ENCODE measurements at places on chromosomes 1 and 21.

DNA sequence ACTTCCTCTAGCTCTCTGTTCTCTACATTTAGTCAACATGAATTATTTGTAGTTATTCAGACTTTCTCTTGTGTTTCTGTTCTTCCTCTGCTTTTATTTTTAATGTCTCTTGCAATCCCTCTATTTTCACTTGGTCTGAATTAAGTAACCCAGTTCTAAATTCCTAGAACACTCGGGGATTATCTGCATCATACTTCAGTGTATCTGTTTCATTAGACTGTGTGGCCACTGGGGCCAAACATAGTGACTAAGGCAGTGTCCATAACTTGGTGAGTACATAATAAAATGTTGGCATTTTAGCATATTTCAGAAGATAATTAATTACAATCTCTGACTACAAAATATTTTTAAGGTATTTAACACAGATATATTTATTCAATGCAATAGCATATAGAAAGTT lies 1087.2 kb upstream of the B3GALT2 start:
- no peak for DNase-seq

DNA sequence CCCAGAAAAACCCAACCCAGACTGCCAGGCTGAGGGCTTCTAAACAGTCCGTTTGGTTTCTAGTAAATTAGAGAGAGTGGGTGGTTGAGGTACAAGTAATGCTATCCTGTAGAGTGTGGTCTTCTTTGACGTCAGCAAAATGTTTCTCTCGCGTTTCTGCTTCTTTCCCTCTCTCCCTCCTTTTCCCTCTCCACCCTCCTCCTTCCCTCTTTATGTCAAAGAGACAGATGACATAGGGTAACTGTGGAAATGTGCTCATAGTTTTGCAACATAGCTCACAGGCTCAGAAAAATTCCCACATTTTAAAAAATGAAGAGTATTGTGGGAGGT lies 158.3 kb downstream of the TOMM20 start:
- DNase-seq: no peak

DNA sequence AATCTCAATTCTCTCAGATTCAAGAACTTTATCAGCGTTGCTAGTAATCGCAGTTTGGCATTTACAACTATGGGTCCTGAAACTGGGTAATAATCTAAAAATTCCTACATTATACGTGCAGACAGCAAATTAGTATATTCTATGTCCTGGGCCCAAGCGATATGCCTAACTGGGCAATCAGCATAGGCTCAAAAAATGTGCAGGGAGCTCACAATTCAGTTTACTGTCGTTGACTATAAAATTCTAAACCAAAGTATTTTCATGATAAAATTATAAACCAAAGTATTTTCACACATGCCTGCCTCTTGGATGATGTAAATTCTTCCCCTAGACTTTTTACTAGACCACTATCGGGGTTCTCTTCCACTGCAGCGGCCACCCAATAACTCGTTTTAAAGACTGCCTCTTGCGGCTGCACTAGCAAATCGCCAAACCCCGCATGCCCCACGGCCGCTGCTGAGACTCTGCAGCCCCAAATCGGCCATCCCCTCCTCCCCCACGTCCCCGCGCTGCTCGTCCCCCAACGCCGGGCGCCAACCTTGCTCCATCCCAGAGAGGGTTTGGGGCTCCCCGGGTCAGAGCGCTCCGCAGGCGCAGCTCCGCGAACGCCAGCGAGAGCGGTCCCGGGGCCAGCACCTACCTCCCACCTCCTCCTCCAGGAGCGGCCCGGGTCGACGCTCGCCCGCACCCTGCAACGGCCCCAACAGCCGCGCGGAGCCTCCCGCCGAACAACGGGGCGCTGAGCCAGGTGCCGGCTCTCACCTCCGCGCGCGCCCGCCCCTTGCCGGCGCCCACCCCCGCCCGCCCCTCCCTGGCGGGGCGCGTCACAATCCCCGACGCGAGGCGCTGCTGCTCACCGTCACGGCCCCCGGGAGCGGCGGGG lies 506 bp downstream of the SSX2IP start:
- no peak for DNase-seq

GRCh38 chr1:34361781-34362357 lies 185.2 kb downstream of the C1orf94 start:
- no peak for DNase-seq

- DNase-seq: no peak
These were observed 125.2 kb upstream of the PTBP2 start for GRCh38 chr1:96596226-96596922.

GRCh38 chr1:230715510-230715909 lies 1.6 kb upstream of the AGT start:
- DNase-seq: no peak

- DNase-seq: no peak
These were observed 507.0 kb downstream of the AJAP1 start for GRCh38 chr1:5161372-5161771.

- DNase-seq: peak; percentile 90
These were observed at the start of gene BRINP2 for GRCh38 chr1:177170756-177171535. TSS of gene BRINP2 (plus strand) at chr1:177170958. CDS start at chr1:177229877, 58,919 bp downstream.

DNA sequence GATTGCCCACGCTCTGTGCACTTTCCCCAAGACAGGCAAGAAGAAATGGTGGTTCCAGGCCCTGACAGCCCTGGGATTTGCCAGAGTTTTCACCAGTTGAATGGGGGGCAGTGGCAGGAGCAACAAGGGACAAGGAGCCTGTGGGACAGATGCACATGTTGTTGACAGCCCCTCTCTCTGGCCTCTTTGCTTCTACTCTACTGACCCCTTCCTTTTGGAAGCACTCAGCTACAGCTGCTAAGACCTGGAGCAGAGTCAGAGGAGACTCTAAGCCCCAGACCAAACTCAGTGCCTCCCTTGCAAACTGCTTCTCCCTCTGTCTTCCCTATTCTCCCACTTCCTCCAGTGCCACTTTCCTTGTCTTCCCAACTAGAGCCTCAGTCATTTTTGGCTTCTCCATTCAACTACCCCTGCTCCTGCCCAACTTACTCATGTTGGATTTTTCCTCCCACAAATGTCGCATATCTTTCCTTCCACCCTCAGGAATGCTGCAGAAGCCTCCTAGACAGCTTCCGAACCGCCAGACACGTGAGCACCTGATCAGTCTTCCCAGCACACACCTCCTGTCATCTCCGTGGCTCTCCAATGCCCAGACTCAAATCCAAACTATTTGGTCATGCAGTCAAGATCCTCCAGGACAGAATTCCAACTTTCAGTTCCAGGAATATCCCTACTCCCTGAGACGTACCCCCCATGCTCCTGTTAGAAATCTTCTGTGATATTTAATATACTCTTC lies 9.1 kb downstream of the INKA2 start:
- DNase-seq: no peak

GRCh38 chr1:196361112-196361714 lies 247.0 kb downstream of the KCNT2 start:
- no peak for DNase-seq

- DNase-seq: no peak
These were observed 97.4 kb downstream of the GIPC2 start for GRCh38 chr1:78143152-78143551.

DNA sequence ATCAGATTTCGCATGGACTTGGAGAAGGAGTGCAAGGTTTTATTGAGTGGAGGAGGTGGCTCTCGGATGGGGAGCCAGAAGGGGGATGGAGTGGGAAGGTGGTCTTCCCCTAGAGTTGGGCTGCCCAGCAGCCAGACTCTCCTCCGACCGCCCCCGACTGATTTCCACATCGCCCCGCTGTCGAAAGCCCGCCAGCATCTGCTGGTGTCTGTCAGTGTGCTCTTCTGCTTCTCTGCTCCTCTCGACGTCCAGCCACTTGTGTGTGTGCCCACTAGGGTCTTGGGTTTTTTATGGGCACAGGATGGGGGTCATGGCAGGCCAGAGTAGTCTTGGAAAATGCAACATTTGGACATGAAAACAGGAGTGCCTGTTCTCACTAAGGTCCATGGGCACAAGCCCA lies 40.1 kb downstream of the EVA1C start:
- no peak for DNase-seq

DNA sequence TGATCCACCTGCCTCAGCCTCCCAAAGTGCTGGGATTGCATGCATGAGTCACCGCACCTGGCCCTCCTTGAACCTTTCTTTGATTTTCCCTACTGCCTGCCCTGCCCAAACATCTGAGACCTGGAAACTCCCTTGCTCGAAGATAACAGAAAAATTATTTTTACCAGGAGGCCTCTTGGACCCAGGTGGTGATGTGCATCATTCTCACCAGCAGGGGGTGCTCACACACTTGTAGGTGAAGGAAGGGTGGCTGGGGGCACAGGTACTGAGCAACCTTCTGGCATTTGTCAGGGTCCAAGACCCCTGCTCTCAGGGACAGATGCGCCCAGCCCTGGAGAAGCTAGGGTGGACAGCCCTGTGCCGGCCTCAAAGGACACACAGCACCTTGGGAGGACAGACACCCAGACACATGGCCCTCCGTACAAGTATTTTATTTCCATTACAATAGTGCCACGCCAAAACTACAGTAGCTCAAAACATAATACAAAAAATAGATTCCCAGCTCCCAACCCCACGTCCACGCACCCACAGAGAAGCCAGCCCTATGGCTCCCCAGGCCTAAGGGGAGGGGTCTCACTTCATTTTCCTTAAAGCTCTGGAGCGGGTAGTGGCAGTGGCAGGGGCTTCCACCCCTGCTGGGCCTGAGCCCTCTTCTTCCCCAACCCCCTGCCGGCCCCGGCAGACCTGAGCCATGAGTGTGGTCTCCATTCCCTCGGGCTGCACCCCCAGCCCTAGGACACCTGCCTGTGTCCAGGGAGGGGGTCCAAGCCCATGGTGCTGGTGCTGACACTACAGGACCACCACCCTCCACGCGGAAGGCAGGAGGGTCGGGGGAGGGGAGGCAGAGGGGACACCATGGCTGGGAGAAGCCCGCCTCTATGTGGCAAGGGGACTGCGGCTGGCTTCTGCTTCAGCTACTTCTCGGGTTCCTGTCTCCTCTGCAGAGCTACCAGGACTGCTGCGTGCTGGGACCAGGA lies 40.4 kb upstream of the EIF4G3 start:
- no peak for DNase-seq

DNA sequence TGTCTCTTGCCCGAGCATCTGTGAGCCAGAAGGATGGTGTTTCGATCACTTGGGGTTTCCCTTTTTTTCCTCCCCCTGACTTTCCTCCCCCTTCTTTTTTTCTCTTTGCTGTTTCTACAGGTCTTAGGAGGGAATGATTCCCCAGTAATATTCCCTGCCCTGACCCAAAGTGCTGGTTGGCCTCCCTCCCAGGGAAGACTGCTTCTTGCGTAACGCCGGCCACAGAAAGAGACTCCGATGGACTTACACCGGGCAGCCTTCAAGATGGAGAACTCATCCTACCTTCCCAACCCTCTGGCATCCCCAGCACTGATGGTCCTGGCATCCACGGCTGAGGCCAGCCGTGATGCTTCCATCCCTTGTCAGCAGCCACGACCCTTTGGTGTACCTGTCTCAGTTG lies 6.8 kb downstream of the RNF220 start:
- no peak for DNase-seq

DNA sequence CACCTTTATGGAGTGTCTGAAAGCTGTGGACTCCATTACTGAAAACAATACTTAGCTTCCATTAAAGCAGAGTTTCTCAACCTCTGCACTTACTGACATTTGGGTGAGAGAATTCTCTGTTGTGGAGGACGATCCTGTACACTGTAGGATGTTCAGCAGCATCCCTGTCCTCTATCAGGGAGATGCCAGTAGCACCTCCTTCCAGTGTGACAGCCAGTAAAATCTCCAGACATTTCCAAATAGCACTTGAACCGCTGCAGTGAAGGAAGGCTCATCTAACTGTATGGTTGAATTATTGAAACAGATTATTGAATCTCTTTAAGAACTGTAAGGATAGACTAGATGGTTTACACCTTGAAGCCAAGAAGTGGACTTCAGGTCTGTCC lies 3.1 kb downstream of the PRDM2 start:
- DNase-seq: no peak

- DNase-seq: no peak
These were observed 6.4 kb downstream of the OR2C3 start for GRCh38 chr1:247529771-247530355.

DNA sequence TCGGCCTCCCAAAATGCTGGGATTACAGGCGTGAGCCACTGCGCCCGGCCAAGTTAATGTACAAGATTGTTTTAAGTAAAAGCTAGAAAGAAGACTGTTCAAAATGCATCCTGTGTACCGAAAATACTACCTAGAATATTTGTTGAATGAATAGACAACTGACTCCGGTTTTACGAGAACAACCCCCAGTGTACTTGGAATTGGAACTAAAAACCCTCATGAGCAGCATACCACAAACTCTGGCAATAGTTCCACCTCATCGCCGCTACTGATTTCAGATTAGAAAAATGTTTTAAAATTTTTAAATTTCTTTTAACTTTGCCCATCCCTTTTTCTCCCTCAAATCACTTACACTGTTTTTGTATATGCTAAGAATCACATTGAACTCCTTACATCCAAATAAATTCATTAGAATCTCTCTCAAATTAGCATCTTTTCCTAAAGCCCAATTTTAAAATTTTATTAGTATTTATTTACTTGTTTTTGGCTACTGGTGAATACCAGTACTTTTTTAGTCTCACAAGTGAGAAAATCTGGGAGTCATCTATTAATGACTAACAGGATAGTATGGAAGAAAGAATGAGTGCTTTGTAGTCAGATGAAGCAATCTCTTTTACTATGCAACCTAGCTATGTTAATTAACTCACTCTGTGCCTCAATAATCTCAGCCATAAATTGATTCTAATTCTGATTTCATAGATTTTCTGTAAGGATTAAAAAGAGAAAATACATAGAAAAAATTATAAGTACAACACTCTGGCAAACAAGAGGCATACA lies 95.1 kb downstream of the GPATCH2 start:
- no peak for DNase-seq

DNA sequence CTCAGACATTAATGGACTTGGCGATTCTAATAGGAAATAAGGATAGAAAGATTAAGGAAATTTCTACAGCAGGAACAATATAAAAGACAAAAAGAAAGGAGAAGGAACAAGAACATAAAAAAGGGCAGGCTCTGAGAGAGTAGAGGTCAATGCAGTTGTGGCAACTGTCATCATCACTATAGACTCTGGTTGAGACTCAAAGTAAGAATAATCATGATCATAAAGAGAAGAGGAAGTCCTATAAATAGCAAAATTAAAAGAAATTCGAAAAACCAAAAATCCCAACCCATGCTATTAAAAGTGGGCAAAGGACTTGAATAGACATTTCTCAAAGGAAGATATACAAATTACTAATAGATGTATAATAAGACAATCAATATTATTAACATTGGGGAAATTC lies 14.4 kb upstream of the XCL1 start:
- DNase-seq: no peak

DNA sequence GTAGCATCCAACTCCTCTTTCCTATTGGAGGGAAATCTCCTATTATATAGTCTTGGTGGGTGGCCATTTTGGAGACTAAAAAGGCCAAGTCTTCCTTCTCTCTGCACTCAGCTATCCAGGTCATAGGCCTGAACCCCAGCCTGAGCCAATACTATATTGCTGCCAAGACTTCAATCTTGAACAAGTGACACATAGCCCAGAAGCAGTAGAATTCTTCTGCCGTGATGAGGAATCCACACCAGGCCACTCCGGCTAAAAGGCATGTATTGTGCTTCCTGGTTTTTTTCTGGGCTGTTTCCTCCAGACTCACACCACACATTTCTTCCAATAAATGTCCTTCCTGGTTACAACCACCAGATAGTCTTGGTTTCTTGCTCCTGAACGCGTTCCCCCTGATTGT lies 43.0 kb downstream of the ATF3 start:
- DNase-seq: no peak

Measured in NCI-H187 treated with DMSO at 0.1 percent for 48 hours (cell line).